ENCODE measurements at places on chromosomes 11 and 22.

GRCh38 chr11:3133261-3134217 is 31.6 kb downstream of the OSBPL5 start:
- peak; percentile 25 for DNase-seq

- no peak for DNase-seq
Measured at GRCh38 chr11:70522593-70523311, 124.4 kb downstream of the CTTN start.

GRCh38 chr22:35835267-35835997 is 117.8 kb downstream of the APOL5 start:
- no peak for DNase-seq

DNA sequence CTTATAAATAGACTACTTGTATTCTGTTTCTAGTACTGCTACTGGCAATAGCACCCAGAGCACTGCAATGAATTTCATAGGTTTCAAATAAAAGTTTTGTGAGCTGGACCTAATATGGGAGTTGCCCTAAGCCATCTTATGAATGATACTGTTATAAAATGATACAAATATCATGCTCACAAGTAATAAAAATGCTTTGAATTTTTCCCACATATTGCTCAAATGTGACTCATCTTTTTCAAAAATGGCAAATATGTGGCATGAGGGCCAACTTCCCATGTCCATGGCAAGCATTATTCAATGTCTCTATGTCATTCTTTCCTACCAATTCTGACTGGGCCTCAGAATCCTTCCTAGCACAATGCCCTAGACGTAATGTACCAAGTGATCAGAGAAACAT is 137.6 kb downstream of the TRPC6 start:
- DNase-seq, result no peak

DNA sequence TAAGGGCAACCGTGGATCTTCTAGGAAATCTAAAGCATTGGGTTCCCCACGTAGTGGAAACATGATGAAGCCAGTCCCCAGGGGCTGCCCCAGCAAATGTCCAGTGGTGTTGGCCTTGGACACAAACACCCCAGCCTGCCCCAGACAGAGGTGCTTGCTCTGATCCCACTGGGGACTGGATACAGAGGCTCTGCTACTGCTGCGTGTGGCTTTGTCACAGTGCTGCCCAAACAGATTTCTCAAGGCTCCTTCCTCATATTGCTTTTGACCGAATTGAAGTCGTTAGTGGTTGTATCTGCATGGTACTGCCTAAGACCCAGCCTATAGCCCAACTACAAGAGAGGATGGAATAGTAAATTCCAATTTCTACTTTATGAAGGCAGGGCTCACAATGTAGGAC is 40.1 kb upstream of the CD44 start:
- DNase-seq, result no peak

DNA sequence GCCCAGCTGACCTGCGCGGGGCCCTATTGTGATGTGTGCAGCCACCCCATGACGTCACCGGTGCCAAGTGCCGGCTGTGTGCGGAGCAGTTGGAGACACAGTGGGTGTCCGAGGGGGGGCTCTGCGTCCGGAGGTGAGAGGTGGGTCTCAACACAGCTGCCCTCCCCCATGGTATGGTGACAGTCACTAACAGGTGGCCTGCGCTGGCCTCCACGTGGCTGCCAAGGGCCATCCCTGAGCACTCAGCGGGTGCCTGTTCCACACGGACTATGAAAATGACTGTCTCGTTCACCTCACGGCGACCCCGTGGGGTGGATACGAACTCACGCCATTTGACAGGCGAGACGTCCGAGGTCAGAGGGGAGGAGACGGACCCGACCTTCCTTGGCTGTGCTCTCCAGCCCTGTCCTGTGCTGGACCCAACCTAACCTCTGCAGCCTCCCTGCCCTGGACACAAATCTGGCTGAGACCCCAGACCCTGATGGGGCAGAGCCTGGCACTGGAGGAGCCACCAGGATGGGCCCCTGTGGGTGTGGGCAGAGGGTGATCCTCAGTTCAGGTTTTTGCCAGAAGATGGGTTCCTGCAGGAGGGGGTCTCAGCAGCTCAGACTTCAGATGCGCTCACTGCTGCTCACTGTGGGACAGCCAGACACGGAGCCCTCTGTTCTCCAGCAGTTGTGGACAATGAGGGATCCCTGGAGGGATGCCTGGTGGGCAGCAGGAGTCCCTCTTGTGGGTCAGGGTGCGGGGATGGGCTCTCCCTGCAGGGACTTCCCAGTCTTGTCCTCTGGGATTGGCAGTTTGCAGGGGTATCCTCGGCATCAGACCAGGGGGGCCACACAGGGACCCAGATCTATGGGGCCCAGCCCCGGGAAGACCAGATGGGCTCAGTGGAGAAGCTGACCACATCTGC is 6.3 kb downstream of the HRAS start:
- DNase-seq, result peak; percentile 54

DNA sequence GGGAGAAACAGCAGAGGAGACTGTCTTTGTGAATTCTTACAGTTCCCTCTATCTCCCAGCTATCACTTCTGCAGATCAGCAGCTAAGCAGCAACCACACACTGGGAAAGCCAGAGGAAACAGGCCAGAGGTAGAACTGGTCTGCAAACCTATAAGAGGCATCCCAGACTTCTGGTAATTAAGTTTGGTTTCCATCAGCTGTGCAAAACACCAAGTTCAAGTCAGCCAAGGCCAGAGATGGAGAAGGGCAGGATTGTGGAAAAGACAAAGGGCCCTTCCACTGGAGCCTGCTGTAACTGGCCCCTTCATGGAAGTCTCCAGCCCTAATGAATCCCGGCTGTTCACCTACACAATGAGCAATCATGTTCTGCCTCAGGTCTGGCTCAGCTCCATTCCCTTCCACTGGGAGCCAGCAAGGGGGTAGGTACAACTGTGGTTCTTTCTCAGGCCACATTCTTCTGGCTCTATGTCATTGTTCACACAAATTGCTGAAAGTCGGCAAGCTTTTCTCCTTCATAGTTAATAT is 4.6 kb upstream of the PAMR1 start:
- DNase-seq, result peak; percentile 53

GRCh38 chr11:8917157-8917825 is 6.3 kb downstream of the AKIP1 start:
- peak; percentile 82 for DNase-seq

DNA sequence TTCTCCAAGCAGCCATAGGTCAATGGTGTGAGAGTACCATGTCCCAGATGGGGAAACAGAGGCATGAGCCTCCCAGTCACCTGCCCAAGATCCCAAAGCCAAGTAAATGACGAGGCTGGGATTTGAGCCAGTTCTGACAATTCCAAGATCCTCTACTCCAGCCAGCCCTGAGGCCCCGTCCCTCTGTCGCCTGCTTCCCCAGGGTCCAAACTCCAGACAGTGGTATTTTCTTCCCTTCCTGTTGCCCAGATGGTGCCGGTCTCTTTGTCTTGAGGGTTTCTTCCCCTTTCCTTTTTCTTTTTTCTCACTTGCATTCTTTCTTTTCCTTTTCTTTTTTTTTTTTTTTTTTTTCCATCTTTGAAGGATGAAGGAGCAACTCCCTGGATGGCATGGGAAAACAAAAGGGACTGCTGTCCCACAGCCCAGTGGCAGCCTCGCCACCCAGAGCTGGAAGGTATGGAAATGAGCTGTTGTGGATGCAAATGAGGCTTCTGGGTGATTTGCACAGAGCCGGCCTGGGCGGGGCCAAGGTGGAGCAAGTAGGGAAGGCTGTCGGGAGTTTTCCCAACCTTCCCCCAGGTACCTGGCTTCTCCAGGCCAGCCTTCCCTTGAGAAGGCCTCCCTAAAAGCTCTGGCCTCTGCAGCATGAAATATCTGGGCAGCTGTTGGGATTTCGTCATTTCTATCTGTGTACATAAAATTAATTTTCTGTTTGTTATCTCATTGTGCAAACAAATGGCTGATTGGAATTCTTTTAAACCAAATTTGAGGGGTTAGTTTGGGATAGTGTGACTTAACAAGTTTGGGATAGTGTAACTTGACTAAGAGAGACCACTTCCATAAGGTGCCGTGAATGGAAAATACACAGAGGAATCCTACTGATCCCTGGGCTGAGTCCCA is 146.8 kb downstream of the MN1 start:
- no peak for DNase-seq

- no peak for DNase-seq
Measured at GRCh38 chr11:10824888-10825287, 16.2 kb upstream of the EIF4G2 start.

DNA sequence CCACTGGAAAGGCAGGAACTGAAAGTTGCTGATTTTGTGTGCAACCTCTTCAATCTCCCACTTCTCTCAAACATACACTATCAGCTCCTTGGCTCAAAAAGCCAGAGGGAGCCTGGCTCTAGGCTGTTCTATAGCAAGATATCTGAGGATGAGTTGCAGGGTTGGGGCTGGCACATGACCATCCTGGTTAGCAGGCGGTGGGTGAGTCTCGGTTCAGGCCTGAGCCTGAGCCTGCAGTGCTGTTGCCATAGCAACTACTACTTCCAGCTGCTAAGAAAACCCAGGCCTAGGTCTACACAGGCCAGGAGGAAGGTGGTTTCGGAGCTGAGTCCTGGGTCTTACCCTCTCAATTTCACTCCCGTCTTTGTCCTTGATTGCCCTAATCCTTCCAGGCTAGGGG is 39.0 kb downstream of the CWC15 start:
- DNase-seq, result no peak

DNA sequence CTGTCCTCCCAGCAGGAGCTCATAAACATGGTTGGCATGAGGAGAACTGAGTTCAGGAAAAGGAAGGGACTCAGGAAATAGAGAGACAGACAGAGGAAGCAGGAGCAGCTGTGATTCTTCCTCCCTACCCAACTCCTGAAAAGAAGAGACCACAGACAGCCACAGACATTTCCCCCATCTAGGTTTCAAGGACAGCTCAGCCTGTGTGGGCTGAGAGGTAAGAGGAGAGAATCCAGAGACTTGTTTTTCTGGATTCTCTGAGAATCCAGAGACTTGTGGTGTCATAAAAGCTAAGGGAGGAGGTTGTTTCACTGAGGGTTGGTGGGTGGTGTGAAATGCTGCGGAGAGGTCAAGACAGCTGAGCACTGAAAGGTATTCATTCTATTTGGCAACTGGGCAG is 19.0 kb upstream of the STK33 start:
- no peak for DNase-seq

GRCh38 chr11:100739666-100740065 is 52.6 kb downstream of the ARHGAP42 start:
- peak; percentile 59 for DNase-seq

DNA sequence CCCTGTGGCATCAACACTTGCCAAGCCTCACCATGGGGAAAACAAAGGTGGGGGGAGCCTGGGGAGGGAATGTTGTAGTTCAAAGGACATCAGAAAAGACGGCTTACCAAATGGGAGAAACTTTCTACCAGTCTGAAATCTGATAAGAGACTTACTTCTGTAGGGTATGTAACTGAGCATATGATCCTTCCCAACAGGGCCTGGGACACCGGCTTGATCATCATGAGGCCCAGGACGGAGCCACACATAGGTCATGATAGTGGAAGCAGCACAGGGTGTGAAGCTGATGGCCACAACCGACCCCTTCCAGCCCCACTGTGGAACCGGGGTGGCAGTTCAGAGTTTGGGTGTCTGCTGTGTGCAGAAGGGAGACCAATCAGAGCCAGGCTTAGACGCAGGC is 51.1 kb downstream of the MICAL3 start:
- no peak for DNase-seq

- peak; percentile 53 for DNase-seq
Measured at GRCh38 chr11:8839957-8840945, 70.7 kb upstream of the AKIP1 start.

- DNase-seq, result peak; percentile 81
Measured at GRCh38 chr11:121591405-121592033, 138.8 kb upstream of the SORL1-AS1 start.

DNA sequence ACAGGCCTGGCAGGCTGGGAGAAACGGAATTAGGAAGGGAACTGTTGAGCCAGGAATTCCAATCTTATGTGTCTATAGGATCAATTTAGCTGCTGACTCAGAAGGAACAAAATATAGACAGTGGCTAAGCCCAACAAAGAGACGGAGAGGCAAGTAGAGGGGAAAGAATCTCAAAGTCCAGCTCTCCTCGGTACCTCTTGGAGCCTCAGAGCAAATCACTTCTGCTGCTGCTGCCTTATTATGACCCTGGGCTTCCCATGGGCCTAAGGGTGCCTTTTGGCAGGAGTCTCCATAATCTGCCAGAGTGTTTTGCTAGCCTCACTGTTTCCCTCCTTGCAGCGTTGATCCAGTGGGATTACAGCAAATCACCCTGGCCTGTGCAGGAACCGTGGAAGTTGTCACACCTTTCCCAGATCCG is 31.7 kb downstream of the PAX6 start:
- no peak for DNase-seq

GRCh38 chr11:121618516-121618915 is 165.7 kb upstream of the SORL1-AS1 start:
- DNase-seq, result no peak

DNA sequence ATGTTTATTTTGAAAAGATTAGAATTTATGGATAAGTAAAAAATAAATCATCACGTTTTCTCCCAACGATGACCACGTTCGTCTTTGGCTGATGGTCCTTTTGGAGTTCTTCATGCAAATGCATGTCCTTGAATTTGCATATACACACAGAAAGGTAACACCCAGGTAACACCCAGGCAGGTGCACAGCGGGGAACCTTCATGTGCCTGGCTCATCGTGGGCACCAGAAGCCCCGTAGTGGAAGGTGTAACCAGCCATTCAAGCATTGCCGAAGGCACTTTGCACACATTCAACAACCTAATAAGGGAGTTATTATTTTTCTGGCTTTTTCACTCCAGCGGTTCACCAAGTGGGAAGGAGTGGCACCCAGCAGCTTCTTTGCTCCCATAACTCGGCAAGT is 404.6 kb downstream of the TBC1D22A start:
- DNase-seq, result no peak

DNA sequence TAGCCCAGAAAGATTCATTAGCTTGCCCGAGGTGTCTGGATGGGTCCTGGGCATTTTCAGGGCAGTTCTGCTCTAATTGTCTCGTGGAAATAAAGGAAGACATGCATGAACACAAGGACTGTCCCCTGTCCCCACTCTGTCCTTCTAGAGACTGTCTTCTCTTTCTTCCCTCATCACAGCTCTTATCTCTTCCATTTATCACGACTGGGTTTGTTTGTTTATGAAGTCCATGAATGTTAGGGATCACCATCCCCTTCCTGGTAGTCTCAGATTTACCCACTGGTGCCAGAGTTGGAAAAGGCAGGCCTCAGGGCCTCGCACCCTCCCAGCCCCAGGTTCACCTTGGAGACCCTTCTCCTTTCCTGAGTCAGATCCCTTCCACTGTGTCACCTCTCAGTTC is 134.8 kb downstream of the PARVA start:
- no peak for DNase-seq

GRCh38 chr11:133945087-133945974 is 11.4 kb downstream of the IGSF9B start:
- peak; percentile 69 for DNase-seq

- peak; percentile 94 for DNase-seq
Measured at GRCh38 chr11:65540290-65541092, 15.6 kb downstream of the SCYL1 start.
